Activated T-cell treated with anti-CD3 and anti-CD28 coated beads, Interleukin-2, amount 50 U/mL, for 72 hours (primary cell): ENCODE measurements at places on chromosomes 13 and 19.

GRCh38 chr13:97468331-97468730 is 34.4 kb downstream of the RAP2A start:
- no peak for DNase-seq

DNA sequence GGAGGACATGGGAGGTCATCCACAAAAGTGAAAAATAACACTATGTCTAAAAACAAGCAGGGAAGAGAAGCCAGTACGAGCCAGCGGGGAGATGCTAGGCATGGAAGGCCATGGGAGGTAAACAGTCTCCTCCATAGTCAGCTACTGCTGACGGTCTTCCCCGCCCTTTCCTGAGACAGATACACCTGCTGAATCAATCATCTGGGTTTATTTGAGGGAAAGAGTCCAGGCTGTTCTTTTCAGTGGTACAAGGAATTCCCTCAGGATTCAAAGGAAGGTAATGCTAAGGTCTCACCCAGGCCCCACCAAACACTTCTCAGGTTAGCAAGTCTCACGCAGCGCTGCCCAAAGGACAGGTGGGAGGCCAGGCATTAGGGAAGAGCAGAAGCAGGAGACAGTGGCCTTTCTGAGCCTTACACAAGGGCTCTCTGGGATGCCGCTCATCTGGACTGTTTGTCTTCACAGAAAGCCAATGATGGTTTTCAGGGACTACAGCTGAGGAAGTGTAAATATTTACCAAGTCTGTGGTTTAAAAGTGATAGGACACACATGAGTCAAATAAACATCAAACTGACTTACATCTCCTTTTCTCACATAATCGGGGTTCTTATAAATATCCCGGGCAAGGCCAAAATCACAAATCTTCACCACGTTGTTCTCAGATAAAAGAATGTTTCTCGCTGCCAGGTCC is 173.9 kb downstream of the FLT1 start:
- DNase-seq: no peak

GRCh38 chr19:50488389-50489194 is 11.9 kb upstream of the GARIN5A start:
- no peak for DNase-seq

DNA sequence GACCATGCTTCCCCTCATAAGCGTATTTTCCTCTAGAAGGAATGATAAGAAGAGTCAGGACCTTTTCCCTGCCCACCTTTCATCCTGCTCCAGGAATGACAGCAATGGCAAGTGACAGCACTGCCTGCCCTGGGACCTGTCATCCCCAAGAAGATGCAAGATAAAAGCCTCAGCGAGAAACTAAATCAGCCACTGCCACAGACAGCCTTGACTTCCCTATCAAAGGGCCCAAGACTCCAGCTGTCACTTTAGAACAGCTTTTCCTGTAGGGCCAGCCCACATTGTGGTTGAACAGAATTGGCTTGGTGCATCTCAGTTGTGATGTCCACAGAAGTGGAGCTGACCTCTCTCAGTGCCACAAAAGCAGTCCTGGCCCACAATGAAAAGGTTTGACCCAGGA is 1.1 kb downstream of the RAB8A start:
- no peak for DNase-seq
